ENCODE measurements at places on chromosomes 7 and 10. TPM values are rescaled to one million over a fixed set of nuclear protein-coding genes. Genes with fewer than 3 reads are reported as not detected.

- DNase-seq: no peak
- no peaks in the 10 kb centered on the region for H3K4me1 ChIP-seq
- no peaks in the 10 kb centered on the region for H3K27me3 ChIP-seq
- no peaks in the 10 kb centered on the region for H3K36me3 ChIP-seq
- H3K4me3 ChIP-seq: no peak overlapping the region
Measured at GRCh38 chr7:132191418-132191817, 384.9 kb downstream of the PLXNA4 start.

GRCh38 chr7:34091321-34091917 lies 186.1 kb downstream of the BMPER start:
- no peaks in the 10 kb centered on the region for H3K4me1 ChIP-seq
- no peaks in the 10 kb centered on the region for H3K36me3 ChIP-seq
- H3K27ac ChIP-seq: no peak overlapping the region
- H3K4me3 ChIP-seq: no peak overlapping the region
- no peak for DNase-seq

DNA sequence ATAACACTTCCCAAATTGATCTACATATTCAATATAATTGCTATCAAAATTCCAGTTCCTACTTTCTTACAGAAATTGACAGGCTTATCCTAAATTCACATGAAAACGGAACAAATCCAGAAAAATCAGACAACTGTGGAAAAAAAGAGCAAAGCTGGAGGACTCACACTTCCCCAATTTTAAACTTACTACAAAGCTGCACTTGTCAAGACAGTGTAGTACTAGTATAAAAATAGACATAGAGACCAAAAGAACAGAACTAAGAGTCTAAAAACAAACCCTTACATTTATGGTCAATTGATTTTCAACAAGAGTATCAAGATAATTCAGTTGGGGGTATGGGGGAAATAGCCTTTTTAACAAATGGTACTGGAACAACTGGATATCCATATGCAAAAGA lies 27.5 kb downstream of the LMBR1 start:
- H3K36me3 ChIP-seq: peaks cover 3% of the 10 kb centered on the region
- H3K4me1 ChIP-seq: no peaks in the 10 kb centered on the region
- H3K27ac ChIP-seq: no peak overlapping the region
- no peaks in the 10 kb centered on the region for H3K27me3 ChIP-seq
- no peak for DNase-seq
- no peak overlapping the region for H3K4me3 ChIP-seq

GRCh38 chr7:30159698-30160143 lies 24.9 kb downstream of the MTURN start:
- peak; percentile 58 for DNase-seq
- no peaks in the 10 kb centered on the region for H3K27me3 ChIP-seq
- H3K4me1 ChIP-seq: peaks cover 12% of the 10 kb centered on the region
- H3K4me3 ChIP-seq: no peak overlapping the region
- peak overlapping the region; percentile 62 for H3K27ac ChIP-seq
- peaks cover 2% of the 10 kb centered on the region for H3K36me3 ChIP-seq

GRCh38 chr10:92490387-92490786 lies 83.5 kb downstream of the IDE start:
- DNase-seq: no peak
- H3K4me3 ChIP-seq: no peak overlapping the region
- peaks cover 4% of the 10 kb centered on the region for H3K36me3 ChIP-seq
- no peaks in the 10 kb centered on the region for H3K4me1 ChIP-seq

GRCh38 chr10:76336213-76336963 lies 905.0 kb downstream of the LRMDA start:
- H3K36me3 ChIP-seq: no peaks in the 10 kb centered on the region
- H3K4me3 ChIP-seq: no peak overlapping the region
- H3K4me1 ChIP-seq: peaks cover 10% of the 10 kb centered on the region
- no peak for DNase-seq

GRCh38 chr7:19705663-19706062 lies 3.2 kb downstream of the POLR1F start:
- H3K4me1 ChIP-seq: no peaks in the 10 kb centered on the region
- no peak overlapping the region for H3K4me3 ChIP-seq
- H3K36me3 ChIP-seq: peaks cover 2% of the 10 kb centered on the region
- no peak overlapping the region for H3K27ac ChIP-seq

DNA sequence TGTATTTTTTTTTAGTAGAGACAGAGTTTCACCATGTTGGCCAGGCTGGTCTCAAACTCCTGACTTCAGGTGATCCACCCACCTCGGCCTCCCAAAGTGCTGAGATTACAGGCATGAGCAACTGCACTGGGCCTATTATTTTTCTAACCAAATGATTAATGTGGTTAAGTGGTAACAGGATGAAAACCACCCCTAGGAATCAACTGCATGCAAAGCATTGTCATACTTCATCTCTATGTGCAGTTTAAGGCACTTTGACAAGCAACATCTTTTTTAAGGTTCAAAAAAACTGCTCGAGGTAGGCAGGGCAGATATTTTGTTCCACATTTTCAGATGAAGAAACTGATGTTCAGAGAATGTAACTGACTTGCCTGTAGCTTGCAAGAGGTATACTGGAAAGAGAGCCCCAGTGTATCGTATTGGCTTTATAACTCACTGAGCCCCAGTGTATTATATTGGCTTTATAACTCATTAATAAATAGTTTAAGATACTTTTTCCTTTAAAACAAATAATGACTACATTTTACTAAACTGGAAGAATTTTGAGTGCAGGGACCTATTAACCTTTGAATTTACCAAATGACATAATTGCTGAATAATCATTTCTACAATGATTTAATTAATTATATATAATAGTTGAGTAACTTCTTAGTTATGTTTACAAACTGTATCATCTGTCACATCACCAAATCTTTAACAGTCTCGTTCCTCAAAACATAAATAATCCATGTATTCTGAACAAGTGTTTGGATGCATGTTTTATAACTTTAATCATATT lies 38.1 kb downstream of the RTKN2 start:
- H3K36me3 ChIP-seq: no peaks in the 10 kb centered on the region
- H3K4me3 ChIP-seq: no peak overlapping the region
- H3K27ac ChIP-seq: no peak overlapping the region
- no peaks in the 10 kb centered on the region for H3K27me3 ChIP-seq
- no peaks in the 10 kb centered on the region for H3K4me1 ChIP-seq

DNA sequence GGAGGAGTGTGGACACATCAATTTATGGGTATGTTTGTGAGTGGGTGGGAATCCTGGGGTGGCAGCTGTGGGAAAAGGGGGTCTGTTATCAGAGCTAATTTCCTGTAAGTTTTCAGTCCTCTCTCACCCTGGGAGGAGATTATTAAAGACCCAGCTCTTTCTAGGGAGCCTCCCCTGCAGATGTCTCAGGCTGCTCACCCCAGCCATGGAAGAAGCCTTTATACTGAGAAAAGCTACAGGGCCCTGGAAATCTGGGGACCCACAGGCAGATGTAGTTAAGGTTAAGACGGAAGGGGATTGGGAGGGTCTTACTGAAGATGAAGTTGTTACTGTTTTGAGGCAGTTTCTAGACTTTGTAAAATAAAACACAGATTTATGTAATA lies 4.6 kb downstream of the ZNF680 start:
- no peaks in the 10 kb centered on the region for H3K4me1 ChIP-seq
- no peaks in the 10 kb centered on the region for H3K36me3 ChIP-seq

The AKR1C4 gene
- total RNA-seq: not detected

The GDF2 gene
- total RNA-seq: not detected

The RNLS gene
- 21.1 TPM for total RNA-seq

The SFTPA2 gene
- total RNA-seq: 0.13 TPM
